IMR-90 (cell line): ENCODE measurements at places on chromosomes 7 and 10.

DNA sequence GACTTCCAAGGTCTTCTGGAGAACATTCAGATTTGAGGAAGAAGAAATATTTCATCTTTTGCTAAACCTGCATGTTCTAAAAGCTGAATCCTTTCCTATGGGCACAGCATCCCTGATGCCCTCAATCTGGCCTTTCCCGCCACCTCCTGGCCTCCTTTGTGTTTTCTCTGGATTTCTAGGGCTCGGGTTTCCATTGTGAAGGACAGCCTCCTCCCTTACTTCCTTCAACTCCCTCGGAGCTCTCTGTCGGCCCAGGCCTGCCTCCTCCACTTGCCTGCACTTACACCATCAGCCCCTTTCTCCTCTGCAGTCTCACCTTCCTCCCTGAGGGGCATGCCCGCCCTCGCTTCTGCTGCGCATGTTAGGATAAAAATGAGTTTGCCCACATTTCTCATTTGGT lies 75.4 kb downstream of the WIPF3 start:
- DNase-seq: no peak

GRCh38 chr7:10790910-10791309 lies 182.8 kb upstream of the PHF14 start:
- DNase-seq: no peak

- DNase-seq: no peak
Observed at GRCh38 chr10:114990586-114990985, 52.6 kb downstream of the TRUB1 start.

DNA sequence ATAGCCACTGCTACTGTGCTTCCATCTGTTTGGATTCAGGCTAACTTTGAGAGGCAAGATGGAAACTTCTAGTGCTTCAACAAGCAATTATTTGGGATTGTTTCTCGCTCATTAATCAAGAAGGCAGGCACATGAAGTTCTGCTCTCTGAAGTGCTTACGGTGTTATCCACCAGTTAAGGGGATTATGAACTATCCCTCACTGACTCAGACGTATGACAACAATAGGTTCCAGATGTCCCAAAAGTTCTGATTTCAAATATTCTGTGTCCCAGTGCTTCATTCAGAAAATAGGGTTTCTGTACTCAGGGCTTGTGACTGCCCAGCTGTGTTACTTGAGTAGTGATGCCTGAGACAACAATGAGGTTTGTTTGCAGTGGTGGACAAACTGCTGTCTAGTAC lies 81.0 kb downstream of the HACD1 start:
- DNase-seq: no peak

DNA sequence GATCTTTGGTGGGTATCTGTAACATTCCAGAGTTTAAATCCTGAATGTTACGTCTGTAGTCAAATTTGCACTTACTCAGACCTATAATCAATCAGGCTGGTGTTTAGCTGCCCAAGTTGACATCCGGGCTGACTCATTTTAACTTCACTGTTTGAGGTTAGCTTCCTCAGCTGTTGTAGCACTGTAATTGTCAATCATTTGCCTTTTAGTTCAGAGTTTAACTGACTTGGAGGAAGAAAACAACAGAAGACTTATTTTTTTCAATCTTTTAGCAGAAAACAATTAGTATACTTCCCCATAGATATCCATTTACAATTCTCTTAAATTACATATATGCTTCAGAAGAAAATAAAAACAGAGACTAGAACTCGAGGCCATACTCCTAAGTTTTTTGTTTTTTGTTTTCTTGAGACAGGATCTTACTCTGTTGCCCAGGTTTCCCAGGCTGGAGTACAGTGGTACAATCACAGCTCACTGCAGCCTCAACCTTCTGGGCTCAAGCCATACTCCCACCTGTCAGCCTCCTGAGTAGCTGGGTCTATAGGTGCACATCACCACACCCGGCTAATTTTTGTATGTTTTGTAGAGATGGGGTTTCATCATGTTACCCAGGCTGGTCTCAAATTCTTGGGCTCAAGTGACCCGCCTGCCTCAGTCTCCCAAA lies 38.5 kb upstream of the LRRC17 start:
- DNase-seq: peak; percentile 94

- peak; percentile 11 for DNase-seq
Observed at GRCh38 chr7:5557920-5558401, 134.3 kb upstream of the TNRC18 start.

GRCh38 chr7:132386201-132386681 lies 190.0 kb downstream of the PLXNA4 start:
- DNase-seq: no peak

- no peak for DNase-seq
Observed at GRCh38 chr10:15196021-15196834, 27.7 kb upstream of the NMT2 start.

DNA sequence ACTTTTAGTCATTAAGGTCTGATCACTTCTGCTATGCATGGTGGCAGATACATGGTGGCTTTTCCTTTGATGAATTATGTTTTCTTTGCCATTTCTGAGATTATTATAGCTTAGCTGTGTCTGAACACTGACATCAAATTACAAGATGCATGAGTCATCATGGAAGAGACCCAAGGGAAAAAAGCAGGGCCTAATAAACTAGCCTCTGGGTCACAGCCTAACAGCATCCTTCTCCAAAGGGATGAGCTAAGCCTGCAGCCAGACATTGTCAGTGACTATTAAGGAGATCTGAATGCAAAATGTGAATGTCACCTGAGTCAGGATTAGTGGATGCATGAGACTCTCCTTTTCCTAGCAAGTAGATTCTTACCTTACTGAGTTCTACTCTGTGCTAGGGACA lies 19.1 kb upstream of the OGDHL start:
- peak; percentile 21 for DNase-seq
